ENCODE measurements at places on chromosomes 7 and 10. TPM values are rescaled to one million over a fixed set of nuclear protein-coding genes. Genes with fewer than 3 reads are reported as not detected.

MSMB gene
- total RNA-seq, result not detected

PTPRZ1 gene
- total RNA-seq, result not detected

HKDC1 gene
- 0.13 TPM for total RNA-seq

PVRIG gene
- total RNA-seq, result not detected

CHAT gene
- total RNA-seq, result not detected

DNAJB12 gene
- 32.9 TPM for total RNA-seq

PDIA4 gene
- 191 TPM for total RNA-seq

GIMAP6 gene
- total RNA-seq, result not detected

ANKRD1 gene
- 10.9 TPM for total RNA-seq

Measured in GM23248 (cell line).